ENCODE measurements at places on chromosomes 2 and 18.

GRCh38 chr2:172098650-172099471 is 3.8 kb downstream of the DLX2 start:
- peak; percentile 53 for DNase-seq

DNA sequence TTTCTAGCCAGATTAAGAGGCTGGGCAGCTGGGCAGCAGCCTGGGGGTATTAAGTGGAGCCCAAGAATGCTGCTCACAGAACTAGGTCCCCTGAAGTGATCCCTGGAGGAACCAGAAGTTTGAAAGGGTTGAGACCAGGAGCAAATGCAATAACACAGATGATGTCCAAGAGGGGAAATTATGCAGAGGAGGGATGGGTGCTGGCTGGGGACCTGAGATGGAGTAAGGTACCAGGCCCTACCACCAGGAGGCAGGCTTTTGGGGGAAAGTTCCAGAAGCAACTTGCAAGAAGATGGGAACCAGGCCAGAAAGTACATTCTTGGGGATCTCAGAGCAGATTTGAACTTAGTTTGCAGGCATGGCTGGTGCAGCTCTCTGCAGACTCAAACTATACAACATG is 175.1 kb downstream of the NCK2 start:
- no peak for DNase-seq

DNA sequence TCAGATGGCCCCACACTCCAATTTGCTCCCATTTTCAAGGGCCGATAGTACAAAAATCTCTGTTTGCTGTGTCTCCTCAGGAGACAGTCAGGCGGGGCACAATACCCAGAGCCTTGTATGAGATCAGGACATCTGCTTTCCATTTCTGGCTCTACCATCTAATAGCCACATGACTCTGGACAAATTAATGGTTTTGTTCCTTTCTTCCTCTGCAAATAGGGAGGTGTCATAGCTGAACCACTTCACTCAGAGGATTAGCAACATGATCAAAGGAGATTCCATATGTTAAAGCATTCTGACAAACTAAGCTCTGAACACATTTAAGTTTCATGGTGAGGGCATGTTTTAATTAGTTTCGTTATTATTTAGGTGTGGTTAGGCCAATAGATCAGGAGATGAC is 602.1 kb upstream of the SYT4 start:
- no peak for DNase-seq

DNA sequence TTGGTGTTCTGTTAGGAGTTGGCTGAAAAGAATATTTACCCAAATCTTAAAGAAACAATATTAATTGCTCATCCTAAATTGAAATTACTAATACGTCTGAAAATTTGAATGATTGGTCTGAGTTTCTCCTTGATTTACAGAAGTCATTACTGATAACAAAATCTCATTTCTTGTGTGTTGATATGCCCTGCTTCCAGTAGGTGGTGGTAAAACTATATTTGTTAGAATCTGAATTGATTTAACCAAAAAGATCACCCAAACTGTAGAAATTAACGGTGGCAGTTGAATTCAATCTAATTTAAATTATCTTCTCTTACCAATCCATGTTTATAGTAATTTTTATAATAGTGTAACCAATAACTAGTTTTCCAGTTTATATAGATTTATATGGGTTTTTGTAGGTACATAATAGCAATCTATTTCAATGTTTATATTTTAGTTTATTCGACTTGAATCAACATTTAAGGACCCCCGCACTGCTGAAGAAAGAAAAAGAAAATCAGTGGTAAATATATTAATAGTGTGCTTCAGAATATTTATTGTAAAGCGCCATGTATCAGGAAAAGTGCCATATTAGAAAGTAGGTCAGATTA is 38.3 kb downstream of the PAPOLG start:
- DNase-seq, result no peak

DNA sequence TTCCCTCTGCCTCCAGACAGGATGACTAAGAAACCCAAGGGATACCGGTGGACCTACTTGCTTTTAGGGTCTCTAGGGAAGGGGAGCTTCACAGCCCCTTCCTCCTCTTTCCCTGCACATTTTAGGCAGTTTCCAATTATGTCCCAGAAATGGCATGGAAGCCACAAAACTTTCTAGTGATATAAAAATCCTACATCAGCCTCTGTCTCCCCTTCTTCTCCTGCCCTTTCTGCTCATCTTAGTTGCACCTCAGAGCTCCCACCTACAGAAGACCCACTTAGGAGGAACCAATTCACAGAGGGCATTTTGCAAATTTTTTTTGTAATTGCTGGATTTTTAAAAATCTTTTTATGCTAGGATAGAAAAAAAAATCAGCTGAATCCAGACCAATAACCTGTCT is 263.1 kb downstream of the TNS1 start:
- no peak for DNase-seq

DNA sequence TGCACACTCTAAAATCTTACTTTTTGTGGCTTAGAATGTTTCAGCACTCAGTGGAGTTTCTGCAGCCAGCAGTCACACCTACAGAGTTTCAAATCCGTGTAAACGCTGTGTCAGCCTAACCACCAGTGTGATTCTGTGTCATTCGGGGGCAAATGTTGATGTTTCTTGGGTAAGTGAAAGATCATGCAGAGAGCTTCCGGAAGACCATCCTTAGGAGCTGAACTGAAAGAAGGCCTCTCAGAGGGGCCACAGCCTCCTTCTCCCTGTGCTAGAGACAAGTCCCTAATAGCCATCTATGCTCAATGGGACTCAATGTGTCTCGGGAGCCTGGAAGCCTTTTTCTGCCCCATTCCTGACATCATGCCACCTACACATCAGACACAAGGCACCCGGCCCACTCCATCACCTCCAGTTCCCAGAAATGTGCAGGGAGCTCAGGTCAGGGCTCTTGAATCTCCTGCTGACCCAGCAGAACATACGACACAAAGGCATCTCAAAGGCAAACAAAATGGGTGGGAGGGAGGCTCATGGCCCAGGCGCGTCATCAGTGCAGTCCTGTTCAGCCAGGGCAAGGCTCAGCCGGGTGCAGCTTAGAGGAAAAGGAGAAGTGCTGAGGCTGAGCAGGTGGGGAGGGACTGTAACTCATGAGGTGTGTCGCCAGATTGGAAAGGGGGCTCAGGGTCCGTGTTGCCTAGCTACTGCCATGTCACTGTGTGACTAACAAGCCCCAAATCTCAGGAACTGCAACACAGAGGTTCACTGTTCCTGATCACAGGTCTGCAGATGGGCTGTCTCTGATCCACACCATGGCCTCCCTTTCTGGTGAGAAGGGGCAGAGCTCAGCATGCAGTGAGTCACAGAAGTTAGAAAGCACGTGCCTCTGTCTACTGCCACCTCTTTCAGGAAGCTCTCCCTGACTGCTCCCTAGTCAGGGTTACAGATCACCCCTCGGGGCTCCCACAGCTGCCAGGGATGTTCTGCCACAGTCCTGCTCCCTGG is 82.0 kb downstream of the SMAD7 start:
- DNase-seq, result peak; percentile 43

- DNase-seq, result no peak
Measured at GRCh38 chr18:8708670-8709069, 3.3 kb downstream of the MTCL1 start.

- no peak for DNase-seq
Measured at GRCh38 chr18:13374096-13374467, 155.5 kb downstream of the LDLRAD4 start.

- DNase-seq, result no peak
Measured at GRCh38 chr2:236720974-236721540, 151.4 kb downstream of the ACKR3 start.

DNA sequence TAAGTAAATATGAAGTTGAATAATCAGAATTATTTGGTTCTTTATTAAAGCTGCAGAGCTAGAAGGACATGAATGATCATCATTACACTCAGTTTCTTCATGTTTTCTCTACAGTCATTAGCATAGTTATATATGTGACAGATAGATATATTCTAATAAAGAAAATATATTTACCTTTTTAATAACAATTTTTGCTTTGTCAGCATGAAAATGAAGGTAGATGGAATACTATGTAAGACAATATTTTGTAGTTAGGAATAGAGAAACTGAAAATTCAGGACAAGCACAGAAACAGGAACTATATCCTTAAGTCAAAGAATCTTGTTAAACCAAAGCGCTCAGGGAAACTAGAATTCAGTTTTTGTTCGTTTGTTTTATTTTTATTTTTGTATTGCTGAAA is 649.9 kb upstream of the NRXN1 start:
- DNase-seq, result no peak

GRCh38 chr2:175575346-175576258 is 394.1 kb upstream of the ATP5MC3 start:
- DNase-seq, result no peak

GRCh38 chr2:70987386-70987785 is 7.3 kb downstream of the TEX261 start:
- DNase-seq, result no peak

- DNase-seq, result no peak
Measured at GRCh38 chr2:193703411-193703810, 1508.7 kb upstream of the TMEFF2 start.

DNA sequence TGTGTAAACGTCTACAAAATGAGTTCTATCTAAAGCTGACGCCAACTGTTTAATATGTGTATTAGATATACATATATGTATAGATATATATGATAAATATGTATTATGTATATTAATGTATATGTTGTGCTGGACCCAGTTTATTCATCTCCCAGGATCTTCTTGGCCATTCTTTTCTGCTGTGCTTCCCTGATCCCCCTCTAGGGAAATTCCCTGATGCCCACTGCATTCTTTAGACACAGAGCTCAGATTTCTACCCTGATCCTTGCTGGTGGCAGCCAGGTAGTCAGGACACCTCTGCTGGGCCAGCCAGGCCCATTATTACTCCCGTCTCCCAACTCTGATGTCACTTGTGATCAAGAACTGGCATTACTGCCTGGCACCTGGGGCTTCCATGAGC is 292.0 kb downstream of the PTPRM start:
- no peak for DNase-seq

DNA sequence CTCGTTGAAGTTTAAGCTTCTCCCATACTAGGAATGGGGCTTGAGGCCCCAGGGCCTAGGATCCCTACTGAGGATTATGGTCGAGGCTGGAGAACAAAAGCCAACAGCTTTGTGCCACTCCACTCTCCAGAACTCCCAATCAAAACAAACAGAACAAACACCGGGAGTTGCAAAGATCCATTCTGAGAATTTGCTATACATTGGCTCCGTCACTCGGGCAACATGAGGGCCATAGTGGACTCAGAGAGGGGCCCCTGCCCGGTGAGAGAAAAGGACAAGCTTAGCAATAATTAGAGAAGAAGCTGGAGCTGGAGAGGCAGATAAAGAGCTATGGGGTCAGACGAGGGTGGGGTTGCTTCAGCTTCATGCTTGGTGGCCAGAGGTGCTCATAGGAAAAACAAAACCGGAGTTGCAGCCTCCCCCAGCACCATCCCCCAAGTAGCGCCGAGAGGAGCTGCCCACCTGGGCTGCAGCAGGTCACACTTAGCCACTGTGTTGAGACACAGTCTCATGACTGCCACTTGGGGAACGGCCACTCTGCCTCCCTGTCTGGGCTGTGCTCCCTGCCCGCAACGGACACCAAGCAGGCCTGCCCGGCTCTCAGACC is 142.3 kb upstream of the HAAO start:
- peak; percentile 11 for DNase-seq

DNA sequence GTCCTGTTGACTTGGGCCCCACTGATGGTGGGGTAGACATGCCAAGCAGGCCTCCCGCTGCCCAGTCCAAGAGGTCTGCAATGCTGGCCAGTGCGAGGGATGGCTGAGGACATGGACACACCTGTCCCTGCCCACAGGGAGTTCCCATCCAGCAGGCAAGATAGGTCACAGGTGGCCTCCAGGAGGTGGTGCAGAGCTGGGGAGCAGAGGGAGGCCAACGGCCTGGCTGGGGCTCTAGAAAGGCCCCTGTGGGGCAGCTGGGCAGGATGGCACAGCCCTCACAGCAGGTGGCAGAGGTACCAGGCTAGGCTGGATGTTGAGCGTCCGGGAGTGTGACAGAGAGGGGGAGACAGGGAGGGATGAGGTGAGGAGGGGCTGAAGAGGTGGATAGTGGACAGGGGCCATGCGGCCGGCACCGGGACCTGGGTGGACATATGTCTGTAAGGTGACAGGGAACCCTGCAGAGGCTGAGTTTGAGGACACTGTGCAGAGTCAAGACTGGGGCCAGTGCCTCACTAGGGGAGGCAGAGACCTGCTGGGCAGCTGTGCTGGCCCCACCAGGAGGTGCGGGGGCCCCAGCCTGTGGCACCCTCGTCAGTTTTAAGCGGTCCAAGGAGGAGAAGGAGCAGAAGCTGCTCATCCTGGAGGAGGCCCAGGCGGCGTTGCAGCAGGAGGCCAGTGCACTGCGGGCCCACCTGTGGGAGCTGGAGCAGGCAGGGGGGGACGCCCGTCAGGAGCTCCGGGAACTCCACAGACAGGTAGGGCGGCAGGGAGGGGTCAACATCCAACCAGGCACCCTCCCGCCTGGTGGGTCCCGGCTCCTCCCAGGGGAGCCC is 34.3 kb upstream of the SNED1 start:
- peak; percentile 11 for DNase-seq

DNA sequence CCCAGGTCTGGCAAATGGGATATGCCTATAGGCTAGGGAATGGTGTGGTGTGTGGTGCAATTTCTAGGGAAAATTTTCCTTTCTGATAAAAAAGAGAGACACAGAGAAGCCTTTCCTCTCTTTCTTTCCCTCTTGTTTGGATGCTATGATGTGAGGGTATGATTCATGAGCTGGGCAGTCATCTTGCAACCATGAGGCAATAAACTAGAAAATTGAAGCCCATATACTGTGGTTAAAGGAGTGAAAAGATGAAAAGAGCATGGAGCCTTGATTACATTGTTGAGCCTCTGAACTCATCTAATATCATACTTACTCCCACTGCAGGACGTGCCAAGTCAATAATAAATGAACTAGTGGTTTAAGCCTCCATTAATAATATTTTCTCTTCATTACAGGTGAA is 215.6 kb downstream of the HAUS1 start:
- no peak for DNase-seq

DNA sequence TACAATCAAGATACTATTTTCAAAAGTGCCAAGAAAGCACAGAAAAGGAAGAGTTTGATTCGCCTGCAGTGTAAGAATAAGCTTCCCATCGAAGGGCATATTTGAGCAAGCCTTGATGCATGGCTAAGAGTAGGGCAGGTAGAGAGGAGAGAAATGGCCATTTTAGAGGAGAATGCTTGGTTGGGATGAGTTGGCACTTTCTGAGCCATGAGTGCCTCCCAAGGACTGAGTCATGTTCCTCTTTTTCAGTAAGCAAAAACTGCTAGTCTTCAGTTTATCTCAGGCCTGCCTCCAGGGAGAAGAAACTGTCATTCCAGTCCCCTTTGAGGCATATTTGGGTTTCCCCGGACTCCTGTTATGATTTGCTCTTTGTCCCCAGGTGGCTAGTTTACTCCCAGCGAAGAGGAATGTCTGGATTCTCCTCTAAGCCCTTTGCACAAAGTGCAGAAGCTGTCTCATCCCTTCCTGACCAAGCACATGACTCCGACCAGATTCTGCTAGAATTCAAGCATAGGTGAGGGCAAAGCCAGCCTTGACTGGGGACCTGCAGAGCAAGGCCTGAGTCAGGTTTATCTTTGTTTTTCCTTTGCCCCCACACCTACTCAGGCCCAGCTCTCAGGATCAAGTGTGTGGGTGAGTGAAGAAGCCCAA is 115.2 kb downstream of the TTC32 start:
- DNase-seq, result no peak

DNA sequence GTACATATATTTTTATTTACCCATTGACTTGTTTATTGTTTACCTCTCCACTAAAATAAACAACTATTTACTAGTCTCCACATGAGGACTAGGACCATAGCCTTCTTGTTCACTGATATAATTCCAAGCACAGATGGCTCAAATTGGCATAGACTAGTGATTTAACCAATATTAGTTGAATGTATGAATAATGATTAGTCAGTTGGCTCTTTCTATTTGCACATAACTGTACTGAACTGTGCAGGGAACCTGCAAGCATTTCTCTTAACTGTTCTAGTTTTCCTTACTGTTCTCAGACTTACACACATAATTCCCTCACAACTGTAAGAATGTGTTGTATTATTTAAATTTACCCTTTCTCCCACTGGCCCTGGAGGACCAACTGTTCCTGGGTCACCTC is 91.9 kb downstream of the COL3A1 start:
- DNase-seq, result no peak
